ENCODE measurements at places on chromosomes 1 and 21. TPM values are rescaled to one million over a fixed set of nuclear protein-coding genes. Genes with fewer than 3 reads are reported as not detected.

SELL gene
- total RNA-seq: 7.3 TPM

MASP2 gene
- total RNA-seq: not detected

GRCh38 chr1:207004931-207005830 is 27.4 kb downstream of the C1orf116 start:
- peak; percentile 81 for DNase-seq

PLEKHA6 gene
- 0.83 TPM for total RNA-seq

DNA sequence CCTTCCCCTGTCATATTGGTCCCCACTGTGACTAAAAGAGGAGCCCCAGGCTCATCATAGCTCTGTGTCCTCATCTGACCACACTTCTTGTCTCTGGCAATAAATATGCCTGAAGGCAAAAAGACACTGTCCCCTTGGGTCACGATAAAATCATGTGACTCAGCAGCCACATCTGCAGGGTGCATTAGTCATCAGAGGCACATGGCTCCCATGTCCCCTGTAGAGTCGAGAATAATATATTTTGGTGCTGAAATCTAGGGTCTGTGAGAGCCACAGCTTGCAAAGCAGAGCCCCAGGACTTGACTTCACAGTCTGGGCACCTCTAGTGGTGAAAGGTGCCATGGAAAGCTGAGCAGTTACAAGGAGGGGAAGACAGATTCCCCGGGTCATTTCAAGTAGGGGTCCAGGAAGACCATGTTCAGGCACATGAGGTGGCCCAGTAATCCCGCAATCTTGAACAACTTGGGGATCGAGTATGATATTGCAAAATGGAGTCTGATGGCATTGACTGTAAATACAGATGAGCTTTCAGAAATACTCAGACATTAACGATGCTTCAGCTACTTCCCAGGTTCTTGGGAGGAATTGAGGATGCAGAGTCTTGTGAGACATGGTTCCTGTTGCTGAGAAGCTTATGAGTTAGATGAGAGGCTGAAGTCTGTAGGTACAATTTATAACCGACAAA is 68.6 kb downstream of the SLC35F3 start:
- peak; percentile 61 for DNase-seq

GRCh38 chr1:231850786-231851185 is 224.2 kb downstream of the DISC1 start:
- no peak for DNase-seq

DNA sequence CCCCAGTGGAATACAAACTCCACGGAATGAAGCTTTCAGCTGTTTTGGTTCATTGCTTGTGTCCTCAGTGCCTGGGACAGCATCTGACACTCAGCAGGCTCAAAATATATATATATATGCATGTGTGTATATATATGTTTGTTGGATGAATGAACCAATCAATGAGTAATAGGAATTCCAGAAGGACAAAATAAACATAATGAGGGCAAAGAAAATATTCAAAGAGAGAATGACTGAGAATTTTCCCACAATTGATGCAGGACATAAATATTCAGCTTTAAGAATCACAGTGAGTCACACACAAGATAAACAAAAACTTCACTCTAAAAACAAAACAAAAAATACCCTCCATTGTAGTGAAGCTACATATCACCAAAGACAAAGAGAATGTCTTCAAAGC is 64.0 kb downstream of the CHD5 start:
- DNase-seq: no peak

GRCh38 chr1:167695147-167695546 is 26.6 kb upstream of the MPZL1 start:
- no peak for DNase-seq

SPRR2B gene
- not detected for total RNA-seq

NPHS2 gene
- not detected for total RNA-seq

- DNase-seq: peak; percentile 19
Measured at GRCh38 chr1:150765296-150765976, at the start of gene CTSS. TSS of gene CTSS (minus strand) at chr1:150765778. CDS start at chr1:150764763, 1,015 bp downstream.
